ENCODE measurements at places on chromosomes 2 and 18. TPM values are rescaled to one million over a fixed set of nuclear protein-coding genes. Genes with fewer than 3 reads are reported as not detected.

The SEPTIN10 gene
- polyA plus RNA-seq: 114 TPM

The DIPK1C gene
- 4.7 TPM for polyA plus RNA-seq

The SLC35F6 gene
- polyA plus RNA-seq: 13.2 TPM

The ASXL3 gene
- 6.6 TPM for polyA plus RNA-seq

The VWA3B gene
- polyA plus RNA-seq: 0.94 TPM

The TLX2 gene
- polyA plus RNA-seq: 0.23 TPM

GRCh38 chr2:200431996-200432705 lies 77.7 kb downstream of the KCTD18 start:
- DNase-seq: no peak

DNA sequence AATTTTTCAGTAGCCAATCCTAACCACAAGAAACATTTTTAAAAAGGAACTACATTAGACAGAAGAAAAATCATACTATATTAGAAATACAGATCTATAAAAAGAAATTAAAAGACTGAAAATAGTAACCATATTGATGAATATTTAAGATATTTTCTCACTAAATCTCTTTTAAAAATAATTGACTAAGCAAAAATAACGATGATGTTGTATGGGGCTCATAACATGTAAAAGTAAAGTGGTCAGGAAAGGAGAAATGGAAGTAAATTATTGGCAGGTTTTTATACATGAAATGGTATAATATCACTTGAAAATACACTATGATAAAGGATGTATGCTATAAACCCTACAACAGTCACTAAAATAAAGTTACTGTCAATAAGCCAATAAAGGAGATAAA lies 5.4 kb downstream of the WDPCP start:
- DNase-seq: no peak

DNA sequence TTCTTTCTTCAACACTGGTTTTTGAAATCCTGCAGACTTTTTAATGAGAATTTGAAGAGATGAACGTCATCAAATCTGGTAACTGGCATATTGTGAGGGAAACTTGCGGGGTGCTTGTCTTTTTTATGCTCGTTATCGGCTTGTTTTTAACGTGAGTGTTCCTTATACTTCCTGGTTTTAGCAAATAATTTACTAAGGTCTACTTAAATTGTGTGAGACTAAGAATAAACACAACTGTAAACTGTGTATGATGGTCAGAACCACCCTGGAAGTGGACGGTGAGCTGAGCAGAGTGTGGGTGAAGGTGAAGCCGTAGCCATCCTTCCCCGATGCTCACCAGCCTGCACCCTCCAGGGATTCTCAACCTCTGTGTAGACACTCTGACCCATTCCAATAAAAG lies 82.3 kb upstream of the CDC42EP3 start:
- DNase-seq: no peak

GRCh38 chr18:6434481-6434880 lies 19.8 kb upstream of the L3MBTL4 start:
- no peak for DNase-seq

- no peak for DNase-seq
Measured at GRCh38 chr2:54047091-54047490, 68.3 kb upstream of the ACYP2 start.

DNA sequence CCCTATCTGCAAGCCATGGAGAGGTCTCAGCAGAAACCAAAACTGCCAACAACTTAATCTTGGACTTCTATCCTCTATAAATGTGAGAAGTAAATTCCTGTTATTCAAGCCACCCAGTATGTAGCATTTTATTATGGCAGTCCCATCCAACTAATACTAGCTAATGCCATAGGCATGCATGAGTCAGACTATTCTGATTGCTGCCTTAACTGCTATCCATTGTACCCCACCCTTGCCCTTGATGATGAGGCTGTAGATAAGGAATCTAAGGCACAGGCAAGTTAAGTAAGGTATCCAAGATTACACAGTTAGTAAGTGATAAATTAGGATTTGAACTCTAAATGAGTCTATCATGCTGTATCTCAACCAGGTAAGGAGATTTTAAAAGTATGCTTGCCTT lies 223.0 kb downstream of the UBE2E3 start:
- DNase-seq: no peak

GRCh38 chr2:207792244-207792785 lies 22.6 kb upstream of the FZD5 start:
- no peak for DNase-seq

DNA sequence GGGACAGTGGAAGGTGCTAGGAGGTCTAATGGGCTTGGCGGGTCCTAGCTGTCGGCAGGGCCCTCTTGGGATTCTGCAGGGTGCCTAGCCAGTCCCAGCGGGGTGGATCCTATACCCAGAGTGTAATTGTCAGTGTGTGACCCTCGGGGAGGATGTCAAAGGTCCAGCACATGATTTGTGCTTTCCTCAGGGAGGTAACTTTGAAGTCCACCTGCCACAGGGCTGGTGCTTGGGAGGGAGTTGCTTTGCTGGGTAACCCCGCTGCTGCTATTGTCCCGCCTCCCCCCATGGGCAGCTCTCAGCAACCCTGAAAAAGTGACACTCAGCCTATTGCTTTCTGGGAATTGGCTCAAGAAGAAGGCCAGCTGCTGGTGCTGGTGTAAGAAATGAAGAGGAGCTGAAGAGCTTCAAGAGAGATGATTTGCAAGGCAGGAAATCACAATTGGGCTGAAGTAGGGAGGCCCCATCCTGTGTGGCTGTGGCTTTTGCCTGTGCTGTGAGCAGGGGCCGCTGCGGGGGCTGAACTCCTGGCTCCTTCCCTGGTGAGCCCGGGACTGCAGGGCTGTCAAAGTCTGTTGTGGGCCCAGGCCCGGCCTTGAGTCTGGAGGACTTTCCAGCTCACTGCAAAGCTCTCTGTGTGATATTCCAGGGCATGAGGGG lies 36.4 kb downstream of the EMILIN2 start:
- no peak for DNase-seq
